ENCODE measurements at places on chromosomes 7 and 10. TPM values are rescaled to one million over a fixed set of nuclear protein-coding genes. Genes with fewer than 3 reads are reported as not detected.

The ABCB4 gene
- 0.39 TPM for total RNA-seq

The WAPL gene
- 37.4 TPM for total RNA-seq

The AKAP9 gene
- 25.4 TPM for total RNA-seq

The CNTNAP2 gene
- not detected for total RNA-seq

The SLC39A12 gene
- total RNA-seq = not detected
